GM03348 (cell line): ENCODE measurements at places on chromosomes 13 and 19.

DNA sequence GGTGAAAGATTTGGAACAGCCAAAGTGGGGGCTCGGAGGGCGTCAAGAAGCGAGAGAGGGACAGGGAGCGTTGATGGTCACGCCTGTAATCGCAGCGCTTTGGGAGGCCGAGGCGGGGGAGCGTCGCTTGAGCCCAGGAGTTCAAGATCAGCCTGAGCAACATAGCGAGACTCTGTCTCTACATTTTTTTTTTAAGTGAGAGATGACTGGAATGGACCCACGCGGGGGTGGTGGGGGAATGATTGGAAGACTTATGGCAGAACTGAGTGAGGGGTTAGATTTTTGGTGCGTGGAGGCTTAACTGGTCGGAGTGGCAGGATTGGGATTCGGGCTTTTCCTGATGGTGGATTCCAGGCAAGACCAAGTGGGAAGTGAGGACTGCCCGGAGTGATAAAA is 725 bp downstream of the PSMD8 start:
- DNase-seq = no peak

DNA sequence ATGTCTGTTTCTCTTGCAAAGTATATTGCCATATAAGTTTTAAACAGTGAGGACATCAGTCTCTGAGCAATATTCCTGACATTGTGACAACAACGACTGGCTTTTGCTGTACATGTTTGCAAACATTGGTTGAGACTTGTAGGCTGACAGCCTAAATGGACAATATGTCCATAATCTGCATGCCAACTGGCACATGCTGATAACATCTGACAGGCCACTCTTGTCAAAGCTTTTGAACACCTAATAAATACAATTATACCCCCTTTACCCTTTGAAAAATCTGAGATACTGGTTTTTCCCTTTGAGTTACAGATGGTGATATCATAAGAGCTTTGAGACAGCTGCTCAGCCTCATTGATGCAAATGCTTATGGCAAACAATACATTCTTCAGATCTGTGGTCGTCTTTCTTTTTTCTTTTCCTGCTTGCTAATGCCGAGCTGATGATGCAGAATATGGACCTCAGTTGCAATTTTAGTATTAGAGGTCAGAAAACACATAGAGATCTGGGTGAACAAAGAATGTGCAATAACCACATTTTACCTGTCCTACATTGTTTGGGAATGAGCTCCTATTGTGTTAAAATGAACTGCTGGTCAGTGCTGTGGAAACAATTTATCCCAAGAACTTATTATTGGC is 114.9 kb downstream of the RFC3 start:
- no peak for DNase-seq

DNA sequence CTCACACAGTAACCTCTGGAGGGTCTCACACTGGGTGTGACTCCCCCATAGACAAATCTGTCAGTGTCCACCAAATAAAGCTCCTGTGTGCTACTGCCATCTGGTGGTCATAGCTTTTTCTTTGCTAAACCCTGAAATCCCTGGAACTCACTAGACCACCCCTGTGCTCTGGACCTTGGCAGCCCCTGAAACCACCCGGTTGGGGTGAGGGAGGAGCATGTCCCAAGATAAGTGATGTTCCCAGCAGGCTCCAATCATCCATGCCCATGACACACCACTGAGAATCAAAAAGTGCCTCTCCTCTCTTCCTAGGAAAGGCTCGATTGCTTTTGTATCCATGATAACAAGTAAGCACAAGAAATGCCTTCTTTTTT is 6.5 kb upstream of the HSD17B14 start:
- DNase-seq = peak; percentile 64

- DNase-seq = peak; percentile 61
Observed at GRCh38 chr19:37594982-37595382, 306 bp downstream of the ZNF540 start.

DNA sequence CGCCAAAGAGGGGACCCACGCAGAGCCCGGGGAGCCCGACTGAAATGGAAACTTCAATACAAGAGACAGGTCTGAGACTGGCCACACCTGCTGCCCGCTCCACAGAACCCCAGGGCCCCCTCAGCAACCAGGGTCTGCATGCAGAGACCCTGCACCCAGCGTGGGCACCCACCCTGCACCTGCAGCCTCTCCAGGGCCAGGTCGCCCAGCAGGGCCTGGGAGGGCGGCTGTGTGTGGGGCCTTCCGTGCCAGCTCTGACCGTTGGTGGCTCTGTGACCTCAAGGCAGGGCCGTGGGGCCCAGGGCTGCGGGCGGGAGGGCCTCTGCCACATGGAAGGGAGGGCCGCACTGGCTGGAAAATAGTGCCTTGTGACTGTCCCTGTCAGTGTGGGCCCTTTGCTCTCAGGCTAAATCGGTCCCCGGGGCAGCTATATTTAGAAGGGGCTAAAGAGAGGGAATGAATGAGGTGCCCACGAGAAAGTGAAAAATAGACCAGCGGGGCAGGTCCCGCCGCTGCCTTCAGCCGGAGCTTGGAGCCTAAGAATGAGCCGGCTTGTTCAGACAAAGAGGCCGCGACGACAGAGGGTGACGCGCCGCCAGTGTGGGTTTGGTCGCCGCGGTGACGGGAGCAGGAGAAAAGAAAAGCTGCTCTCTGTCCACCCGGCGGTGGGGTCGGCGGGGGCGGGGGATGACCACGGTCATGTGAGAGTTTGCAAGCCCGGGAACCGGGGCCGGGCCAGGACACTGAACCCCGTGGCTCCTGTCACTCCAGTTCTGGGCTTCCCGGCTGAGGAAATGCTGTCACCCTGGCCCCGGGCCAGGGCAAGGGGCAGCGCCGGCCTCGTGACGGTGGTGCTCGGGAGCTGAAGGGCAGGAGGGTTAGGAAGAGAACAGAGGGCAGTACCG is 70.5 kb downstream of the GADD45B start:
- no peak for DNase-seq

DNA sequence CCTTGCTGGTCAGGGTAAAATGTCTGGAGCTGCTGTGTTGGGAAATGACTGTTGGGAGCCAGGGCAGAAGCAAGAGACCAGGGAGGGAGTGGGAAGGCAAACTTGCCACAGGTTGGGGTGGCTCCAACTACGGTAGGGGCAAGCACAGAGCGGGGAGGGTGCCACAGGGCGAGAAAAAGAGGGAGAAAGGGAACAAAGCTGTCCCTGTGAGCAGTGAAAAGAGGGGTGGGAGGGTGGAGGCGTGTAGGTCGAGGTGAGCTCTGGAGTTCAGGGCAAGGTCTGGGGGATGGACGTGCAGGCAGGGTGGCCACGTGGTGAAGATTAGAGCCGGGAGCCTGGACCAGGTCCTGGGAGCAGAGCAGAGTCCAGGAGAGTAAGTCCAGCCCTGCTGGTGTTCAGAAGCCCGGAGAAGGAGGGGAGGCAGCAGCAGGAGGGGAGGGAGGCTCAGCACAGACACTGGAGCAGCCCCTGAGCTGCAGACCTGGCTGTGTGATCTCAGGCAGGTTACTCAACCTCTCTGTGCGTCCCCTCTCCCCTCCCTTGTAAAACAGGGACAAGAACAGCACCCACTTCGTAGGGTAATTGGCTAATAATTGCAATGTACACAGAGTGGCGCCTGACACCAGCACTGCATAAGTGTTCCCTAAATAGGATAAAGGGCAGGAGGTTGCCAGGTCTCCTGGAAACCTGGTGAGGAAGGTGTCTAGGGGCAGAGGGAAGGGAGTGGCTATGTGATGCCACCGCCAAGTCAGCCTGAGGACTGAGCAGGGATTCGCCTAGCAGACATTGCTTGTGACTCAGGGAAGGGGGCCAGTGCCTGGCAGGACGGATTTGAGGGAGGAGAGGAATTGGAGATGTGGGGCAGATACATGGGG is 3.2 kb upstream of the POLR2E start:
- DNase-seq = no peak

DNA sequence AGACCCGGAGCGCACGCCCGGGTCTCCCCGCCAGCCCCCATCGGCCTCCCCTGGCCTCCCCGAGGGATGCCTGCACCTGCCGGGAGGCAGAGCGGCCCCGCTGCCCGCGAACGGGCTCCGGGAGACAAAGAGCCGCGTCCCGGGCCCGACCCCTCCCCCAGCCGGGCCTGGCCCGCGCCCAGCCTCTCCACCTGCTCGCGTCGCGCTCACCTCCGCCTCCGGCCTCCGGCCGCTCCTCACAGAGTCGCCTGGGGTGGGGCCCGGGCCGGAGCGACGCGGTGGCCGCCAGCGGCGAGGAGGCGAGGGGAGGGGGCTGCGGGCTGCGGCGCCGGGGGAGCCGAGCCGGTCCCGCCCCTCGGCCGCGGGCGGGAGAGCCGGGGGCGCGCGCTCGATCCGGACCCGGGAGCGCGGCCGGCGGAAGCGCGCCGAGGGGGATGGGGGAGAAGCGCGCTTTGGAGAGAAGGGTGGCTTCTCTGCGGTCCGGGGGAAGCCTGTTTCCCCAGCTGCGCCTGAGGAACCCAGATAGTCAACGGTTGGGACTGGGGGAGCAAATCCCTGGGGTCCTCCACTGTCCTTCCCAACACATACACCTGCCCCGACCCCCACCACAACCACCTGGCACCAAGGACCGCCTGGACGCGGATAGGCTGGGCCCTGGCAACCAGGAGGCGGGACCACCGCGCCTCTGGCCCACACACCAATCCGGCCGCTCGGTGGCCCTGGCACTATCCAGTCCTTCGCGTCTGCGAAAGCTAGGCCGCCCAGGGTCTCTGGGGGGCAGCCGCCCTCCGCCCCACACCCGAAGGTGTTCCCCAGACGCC is at the start of gene PRR36:
PRR36 (minus strand) TSS at position 315 of the 821 bp plus-strand sequence. CDS start 701 bp downstream, outside the sequence.
- no peak for DNase-seq

- DNase-seq = no peak
Observed at GRCh38 chr19:16175954-16176353, 2.6 kb upstream of the CIB3 start.

DNA sequence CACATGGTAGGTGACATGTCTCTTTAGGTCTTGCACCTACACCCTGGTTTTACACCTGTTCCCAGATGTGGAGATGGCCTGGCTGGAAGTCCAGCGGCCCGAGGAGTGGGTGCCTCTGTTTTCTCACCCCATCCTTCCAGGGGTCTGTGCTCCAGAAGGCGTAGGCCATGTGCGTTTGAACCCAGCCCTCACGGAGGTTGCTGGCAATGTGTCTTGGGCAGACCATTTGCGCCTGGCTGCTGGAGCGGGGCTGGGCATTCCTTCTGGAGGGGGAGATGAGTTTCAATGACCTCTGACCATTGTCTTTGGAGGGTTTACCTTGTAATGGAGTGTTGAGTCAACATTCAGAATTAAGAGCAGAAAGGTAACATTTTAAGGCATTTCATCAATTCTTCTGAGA is 54.8 kb upstream of the ZNF536 start:
- DNase-seq = no peak

- no peak for DNase-seq
Observed at GRCh38 chr13:59733744-59734143, 430.0 kb downstream of the DIAPH3 start.

DNA sequence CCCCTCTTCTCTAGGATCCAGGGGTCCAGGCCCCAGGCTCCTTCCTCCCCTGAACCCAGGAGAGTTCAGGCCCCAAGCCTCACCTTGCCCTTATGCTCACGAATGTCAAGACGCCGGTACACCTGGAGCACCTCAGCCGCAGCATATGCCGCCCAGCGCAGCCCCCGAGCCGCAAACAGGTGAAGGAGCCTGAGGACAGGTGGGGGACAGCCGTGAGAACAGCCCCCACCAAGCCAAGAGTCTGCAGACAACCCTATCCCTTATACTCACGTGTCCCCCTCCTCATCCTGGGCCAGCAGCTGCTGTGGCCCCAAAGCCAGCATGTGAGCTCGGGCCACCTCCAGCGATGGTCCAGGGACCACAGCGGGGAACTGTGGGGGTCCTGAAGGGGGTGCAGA is 3.7 kb downstream of the NFKBID start:
- DNase-seq = no peak

GRCh38 chr19:11641244-11641643 is 44.0 kb downstream of the ZNF627 start:
- DNase-seq = no peak

DNA sequence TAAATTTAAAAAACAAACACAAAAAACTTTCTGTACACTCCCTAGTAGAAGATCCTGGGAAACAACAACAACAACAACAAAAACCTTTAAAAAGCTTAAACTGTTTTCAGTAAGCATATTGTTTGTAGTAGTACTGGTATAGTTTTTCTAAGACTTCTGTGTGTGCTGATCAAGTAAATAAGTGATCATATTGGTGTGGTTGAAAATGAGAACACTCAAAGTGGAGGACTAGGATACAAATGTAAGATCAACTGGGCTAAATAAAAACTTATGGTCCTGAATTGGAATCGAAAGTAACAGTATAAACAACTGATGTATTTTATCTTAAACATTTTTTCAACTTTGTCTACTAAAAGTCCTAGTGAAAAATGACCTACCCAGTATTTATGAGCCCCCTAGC is 135.5 kb downstream of the FOXO1 start:
- no peak for DNase-seq

DNA sequence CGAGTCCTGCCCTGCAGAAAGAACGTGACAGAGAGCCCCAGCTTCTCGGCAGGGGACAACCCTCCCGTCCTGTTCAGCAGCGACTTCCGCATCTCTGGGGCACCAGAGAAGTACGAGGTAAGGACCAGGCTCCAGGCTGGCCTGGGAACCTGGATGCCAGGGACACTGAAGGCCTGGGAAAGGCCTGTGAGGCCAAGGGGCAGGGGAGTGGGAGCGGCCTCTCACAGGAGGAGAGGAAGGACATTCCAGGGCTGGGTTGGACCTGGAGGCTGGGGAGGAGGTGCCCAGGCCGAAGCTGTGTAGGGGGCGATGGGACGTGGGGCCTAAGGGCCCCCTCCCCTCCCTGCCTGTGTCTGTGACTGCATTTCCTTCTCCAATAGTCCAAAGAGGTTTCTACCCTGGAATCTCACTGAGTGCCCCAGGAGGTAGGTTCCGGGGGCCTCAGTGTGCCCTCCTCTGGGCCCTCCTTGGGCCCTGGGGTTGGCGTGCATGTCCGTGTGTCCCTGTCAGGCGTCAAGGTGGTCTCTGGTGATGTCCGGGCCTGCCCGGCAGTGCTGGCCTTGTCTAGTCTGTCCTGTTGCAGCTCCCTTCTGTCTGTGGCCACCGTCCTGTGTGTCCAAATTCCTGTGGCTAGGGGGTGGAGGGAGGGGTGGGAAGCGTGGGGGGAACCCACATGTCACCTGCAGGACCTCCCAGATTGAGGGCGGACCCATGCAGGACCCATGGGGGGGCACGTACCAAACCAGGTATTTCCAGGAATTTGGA is 16.9 kb upstream of the CD22 start:
- DNase-seq = no peak
